ENCODE measurements at places on chromosomes 3 and 15.

- peak; percentile 15 for DNase-seq
Observed at GRCh38 chr3:37537914-37538691, 323.6 kb upstream of the CTDSPL start.

GRCh38 chr3:168285506-168285905 lies 189.8 kb upstream of the GOLIM4 start:
- DNase-seq = no peak

DNA sequence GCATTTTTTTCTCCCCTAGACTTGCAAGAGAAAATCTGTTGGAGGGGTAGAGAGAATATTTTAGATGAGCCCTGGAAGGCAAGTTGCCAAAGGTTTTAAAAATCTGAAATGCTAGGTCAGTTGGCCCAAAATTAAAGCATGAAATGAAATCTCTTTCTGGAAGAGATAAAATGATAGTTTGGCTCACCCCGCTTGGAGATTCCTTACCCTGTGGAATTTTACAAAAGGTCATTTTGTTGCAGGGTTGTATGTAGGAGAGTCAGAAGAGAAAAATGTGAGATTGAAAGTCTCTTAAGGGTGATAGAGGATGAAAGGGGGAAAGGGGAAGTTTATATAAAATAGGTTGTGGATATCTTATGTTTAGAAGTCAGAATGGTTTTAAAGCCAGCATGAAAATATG lies 277.8 kb downstream of the CD47 start:
- DNase-seq = no peak

DNA sequence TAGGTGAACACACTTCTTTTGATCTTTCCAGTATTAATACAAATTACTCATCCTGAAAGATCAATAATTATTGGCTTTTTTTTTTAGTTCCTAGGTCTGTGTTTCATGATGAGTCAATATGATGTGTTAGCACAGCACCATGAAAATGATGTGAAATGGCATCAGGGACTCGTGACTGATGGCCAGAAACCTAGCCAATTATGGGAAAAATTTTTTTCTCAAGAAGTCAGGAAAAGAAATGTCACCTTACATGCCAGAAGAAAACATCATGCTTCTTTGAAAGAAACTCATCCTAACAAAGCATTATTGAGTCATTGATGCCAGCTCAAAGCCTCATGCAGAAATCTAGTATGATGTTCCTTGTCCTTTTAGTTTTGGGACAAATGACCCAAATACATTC lies 468.3 kb upstream of the CBLB start:
- DNase-seq = no peak

GRCh38 chr15:64344651-64345294 lies 11.2 kb downstream of the CSNK1G1 start:
- peak; percentile 22 for DNase-seq

DNA sequence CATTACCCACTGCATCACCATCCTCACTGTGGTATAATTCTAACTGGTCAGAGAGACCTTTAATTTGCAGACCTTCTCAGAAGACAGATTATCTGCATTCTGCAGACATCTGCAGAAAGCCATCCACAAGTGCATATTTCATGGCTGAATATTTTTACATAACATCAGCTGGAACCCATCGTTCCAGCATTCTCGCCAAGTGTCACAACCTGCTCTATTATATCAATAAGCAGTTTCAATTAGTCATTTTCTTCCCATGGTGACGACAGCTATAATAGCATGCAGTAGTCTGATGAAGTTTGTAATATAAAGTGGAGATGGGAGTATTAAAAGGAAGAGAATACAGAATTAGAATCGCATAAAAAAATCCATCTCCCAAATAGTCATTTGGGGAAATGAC lies 334.7 kb downstream of the FHIT start:
- no peak for DNase-seq

DNA sequence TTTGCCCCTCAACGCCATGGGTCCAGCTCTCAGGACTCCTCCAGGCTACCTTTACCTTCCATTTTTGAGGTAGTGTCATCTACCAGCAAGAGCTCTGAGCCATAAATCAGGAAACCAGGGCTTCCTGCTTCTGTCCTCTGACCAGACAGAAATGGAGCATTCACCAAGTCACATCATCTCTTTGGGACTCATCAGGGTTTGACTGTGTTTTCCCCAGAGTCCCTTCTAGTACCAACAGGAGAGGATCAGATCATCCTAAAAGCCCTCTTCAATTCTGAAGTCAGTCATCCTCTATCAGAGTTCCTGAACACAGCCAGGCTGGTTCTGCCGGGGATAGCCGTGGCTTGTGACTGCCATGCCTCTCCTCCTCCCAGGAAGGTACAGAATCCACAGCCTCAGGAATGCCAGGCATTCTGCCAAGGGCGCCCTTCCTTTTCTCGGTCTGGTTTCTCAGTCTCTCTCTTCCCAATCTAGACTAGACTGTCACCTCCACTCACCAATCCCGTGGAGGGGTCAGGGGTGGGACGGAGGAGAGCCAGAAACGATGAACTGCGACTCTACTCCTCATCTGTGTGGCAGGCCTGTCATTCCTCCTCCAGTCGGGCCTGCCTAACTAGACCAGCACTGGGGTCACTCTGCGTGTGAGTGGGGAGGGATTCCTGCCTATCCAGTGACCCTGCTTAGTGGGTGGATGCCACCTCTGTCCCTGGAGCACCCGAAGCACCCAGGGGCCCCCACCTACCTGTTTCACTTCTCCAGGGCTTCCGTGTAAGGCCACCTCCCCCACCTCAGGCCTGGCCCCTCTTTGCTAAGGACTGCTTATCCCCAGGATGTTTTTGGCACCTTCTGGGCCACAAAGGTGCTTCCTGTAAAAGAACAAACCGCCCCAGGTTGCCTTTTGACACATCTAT lies 30.9 kb downstream of the CCNL1 start:
- DNase-seq = peak; percentile 93

DNA sequence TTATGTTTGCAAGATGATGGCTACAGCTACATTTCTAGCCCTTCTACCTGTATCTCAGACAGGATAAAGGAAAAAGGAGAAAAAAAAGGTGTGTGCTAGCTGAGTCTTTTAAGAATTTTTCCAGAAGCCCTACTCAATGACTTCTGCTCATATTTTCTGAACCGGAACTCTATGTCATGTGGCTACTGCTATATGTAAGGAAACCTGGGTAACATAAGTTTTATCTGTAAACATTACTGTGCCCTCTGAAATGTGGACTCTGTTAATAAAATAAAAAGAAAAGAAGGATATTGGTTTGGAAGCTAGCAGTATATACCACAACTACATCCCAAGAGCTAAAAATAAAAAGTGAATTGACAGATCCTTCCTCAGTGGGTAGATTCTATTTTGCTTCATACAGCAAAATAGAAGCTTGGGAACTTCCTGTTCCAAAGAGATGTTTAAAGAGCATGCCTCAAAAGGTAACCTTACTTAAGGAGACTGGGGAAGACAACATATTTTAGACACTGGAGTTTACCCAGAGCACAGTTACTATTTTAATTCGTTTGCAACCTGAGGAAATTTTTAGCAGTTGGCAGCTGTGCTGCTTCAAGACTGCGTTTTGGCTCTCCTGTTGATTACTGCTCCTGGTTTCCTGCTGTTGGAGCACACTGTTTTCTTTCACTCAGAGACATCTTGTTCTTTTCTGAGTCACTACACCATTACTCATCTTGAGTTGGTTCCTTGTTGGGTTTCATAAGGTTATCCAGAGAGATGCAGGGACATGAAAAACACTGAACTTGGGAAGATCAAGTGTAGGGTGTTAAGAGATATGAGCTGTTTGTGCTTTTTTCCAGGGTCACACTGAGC lies 280.7 kb downstream of the NFKBIZ start:
- peak; percentile 42 for DNase-seq

GRCh38 chr15:82855286-82856100 lies 46.1 kb downstream of the WHAMM start:
- DNase-seq = peak; percentile 16

GRCh38 chr3:87191175-87191574 lies 35.9 kb upstream of the CHMP2B start:
- no peak for DNase-seq

- no peak for DNase-seq
Observed at GRCh38 chr3:71760140-71760539, 6.5 kb downstream of the GPR27 start.

Data from astrocyte of the hippocampus (primary cell).